MG63 (cell line): ENCODE measurements at places on chromosomes 11 and 22. TPM values are rescaled to one million over a fixed set of nuclear protein-coding genes. Genes with fewer than 3 reads are reported as not detected.

POTEH gene
- total RNA-seq: not detected in 2 replicates

MTMR3 gene
- 9.1 and 12.9 TPM in 2 replicates for total RNA-seq

RBMXL2 gene
- total RNA-seq: not detected in 2 replicates

TPH1 gene
- total RNA-seq: 0.15 TPM in 1 of 2 replicates, not detected in the other

SUSD2 gene
- 0.20 TPM in 1 of 2 replicates, not detected in the other for total RNA-seq

POU2AF2 gene
- total RNA-seq: not detected in 2 replicates

DNA sequence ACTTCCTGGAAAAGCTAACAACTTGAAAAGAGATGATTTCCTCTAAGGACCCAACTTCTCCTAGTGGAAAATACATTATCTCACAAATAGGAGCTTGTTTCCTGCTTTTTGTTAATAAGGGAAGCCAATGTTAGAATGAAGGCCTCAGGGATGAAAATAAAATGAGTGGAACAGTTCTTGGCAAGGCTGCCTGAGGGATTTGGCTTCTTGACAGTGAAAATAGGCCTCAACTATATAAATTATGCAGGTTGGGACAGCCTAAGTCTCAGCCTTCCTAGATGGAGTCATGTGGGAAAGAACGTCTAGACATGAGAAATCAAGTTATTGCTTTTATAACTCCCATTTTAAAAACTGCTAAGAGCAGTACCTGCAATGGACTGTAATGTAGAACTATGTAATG is 92.8 kb upstream of the FIBIN start:
- no peak for DNase-seq

- DNase-seq: no peak
Measured at GRCh38 chr22:25483931-25484330, 80.5 kb upstream of the GRK3 start.

DNA sequence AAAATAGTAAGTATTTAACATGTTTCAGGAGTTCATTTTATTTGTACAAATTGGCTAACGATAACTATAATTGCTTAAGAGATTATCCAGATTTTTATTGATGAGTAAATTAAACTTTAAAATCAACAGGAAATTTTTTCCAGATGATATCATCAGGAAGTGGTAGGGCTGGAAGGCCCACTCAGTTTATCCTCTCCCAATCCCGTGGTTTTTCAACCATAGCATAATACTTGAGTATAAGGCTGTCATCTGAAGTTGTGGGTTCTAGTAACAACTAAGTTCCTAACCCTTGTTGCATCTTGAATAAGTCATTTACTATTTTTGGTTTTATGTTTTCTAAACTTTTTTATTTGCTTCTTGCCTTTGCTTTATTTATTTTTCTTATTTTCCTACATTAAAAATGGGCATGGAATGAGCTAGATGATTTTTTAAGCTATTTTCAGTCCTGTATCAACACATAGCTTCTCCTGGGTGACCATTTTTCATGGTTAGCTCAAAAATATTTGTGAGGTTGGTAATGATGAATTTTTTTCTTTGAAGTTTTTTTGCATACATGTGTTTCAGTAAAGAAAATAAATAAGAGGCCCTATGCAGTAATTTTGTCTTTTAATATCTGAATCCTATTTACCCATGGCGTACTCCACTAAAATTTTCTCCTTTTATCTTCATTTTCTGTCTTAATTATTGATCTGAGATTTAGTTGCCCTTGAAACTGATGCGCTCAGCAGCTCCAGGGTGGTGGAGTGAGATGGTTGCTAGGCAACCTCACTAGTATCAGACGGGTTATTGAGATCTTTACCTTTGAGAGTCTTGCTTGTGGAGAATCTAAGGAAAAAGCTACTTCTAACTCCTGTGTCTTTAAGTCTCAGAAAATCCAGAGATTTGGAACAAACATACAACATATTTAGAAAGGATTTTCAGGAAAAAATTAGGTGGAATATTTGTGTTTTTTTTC is 452.0 kb upstream of the CCDC179 start:
- no peak for DNase-seq

- DNase-seq: no peak
Measured at GRCh38 chr22:31277741-31278140, 14.5 kb downstream of the PIK3IP1 start.

DNA sequence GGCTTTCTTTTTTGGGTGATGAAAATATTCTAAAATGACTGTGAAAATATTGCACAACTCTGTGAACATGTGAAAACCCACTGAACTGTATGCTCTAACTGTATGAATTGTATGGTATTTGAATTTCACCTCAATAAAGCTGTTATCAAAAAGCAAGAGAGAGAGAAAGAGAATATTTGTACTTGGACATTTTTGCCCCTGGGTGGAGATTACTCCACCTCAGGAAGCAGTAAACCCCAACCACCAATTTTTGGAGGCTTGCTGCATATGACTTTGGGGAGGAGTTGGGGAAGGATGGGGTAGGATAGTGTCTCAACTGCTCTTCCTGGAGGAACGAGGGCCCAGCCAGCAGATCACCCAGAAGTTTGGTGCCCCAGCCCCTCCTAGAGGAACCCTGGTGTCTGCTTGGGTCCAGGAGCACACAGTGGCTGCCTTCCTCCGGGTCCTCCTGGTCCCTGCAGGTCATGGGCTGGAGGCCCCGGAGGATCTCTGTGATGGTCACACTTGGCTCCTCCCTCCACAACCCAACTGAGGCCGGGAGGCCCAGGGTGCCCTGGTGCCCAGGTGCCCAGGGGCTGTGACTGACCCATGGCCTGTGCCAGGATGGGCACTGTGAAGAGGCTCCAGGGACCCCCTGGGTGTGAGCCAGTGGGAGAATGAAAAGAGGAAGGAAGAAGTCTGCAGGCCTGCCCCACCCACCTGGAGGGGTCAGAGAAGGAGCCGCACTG is 15.3 kb upstream of the PICK1 start:
- DNase-seq: no peak

DNA sequence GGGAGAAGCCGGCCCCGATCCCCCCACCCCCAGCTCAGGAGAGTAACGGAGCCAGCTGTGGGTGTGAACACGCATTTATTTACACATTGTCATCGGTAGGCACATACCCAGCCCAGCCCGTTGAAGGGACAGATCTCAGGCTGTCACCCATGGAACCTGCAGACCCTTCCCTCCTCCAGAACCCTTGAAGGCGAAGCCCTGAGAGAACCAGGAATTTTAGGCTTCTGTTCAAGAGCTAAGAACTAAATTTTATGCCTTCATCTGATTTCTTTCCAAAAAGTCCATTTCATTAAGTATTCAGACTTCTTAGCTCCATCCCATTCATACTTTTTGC is 379 bp upstream of the BRMS1 start:
- DNase-seq: no peak

- no peak for DNase-seq
Measured at GRCh38 chr11:121757480-121758125, 304.8 kb upstream of the SORL1-AS1 start.

GRCh38 chr11:69352715-69353319 is 58.9 kb downstream of the MYEOV start:
- peak; percentile 87 for DNase-seq

- DNase-seq: peak; percentile 8
Measured at GRCh38 chr11:35893796-35894475, 49.9 kb upstream of the LDLRAD3 start.

DNA sequence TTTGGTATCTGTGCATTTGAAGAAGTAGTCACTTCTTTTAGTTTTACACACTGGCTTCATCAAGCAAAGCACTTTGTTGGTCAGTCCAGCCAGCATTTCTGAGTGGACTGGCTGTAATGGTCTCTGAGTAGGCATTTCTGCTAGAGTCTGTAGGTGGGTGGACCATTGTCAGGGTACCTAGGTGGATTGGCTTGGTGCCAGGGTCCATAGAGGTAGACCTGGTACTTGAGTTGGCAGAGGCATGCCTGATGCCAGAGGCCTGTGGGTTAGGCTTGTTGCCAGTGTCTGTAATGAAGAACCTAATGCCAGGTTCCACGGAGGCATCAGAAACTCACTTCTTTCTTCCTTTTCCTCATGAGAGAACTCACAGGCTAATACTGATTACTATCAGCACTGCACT is 157.9 kb upstream of the C11orf87 start:
- DNase-seq: no peak

- DNase-seq: no peak
Measured at GRCh38 chr11:20362481-20362880, 1.0 kb upstream of the HTATIP2 start.

- DNase-seq: no peak
Measured at GRCh38 chr11:18490319-18490718, 34.7 kb downstream of the LDHAL6A start.

DNA sequence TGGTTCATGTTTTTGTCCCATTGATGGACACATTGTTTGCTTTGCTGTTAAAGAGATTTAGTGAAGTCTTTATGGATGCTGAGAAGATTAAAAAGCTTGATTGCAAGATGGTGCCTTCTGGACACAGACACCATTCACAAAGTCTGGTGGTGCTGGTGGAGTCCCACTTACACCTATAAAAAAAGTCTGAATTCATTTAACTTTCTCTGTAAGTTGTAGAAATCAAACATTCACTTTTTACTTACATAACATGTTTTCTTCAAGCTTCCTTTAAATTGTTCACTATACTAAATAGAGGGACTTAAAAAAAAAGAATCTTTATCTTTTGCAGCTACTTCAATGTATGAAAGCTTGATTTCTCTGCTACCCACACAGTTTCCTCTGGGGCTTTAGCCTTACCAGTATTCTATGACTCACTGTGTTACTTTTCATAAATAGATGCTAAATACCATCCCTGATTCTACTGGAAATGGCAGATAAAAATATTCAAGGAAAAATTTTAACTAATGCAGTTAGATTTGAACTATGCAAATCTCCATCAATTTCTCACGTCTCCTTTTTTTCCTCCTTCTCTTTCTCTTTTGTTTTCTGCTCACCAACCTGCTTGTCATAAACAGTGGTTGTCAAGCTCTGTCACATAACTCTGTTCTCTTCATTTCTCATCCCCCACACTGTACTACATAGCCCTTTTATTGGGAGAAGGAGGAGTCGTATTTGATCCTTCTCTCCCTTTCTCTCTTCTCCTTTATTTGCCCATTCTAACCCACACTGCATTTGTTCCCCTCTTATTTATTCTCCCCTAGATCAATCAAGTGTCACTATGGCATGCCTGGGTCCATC is 89.7 kb downstream of the FAM76B start:
- no peak for DNase-seq

- no peak for DNase-seq
Measured at GRCh38 chr11:118170882-118171268, 5.6 kb downstream of the SCN2B start.

DNA sequence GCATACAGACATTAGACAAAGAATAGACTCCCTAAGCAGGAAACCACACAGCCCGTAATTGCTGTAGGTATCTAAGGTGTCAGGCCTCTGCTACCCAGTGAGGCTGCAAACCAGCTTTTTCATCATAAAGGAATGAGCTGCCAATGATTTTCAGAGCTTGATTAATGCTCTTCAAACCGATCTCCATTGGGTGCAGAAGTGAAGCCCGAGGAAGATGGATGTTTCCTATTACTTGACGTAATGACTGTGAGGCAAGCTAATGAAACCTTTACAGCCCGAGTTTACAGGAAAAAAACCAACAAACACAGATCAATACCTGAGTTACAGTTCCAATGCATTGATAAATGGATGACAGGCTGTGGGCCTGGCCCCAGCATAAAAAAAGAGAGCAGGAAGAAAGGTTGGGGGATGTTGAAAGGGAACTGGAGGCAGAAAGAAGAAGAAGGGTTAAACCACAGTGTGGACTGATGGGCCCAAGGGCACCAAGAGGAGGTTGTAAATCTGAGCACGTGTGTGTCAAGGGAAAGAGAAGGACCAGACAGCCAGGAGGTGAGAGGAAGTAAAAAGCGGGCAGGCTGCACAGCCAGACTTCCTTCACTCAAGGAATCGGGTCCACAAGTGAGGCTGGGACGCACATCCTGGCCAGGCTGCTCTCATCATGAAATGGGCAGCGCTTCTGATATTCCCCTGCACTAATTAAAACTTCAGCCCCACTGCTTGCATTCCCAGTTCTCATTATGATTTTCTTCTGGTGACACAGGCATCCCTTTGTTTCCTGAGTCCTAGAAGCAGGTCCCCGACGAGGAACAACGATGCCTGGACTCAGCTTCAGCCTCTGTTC is 70.6 kb upstream of the NTM start:
- no peak for DNase-seq

- DNase-seq: no peak
Measured at GRCh38 chr11:60974726-60975125, 3.2 kb downstream of the CD6 start.

DNA sequence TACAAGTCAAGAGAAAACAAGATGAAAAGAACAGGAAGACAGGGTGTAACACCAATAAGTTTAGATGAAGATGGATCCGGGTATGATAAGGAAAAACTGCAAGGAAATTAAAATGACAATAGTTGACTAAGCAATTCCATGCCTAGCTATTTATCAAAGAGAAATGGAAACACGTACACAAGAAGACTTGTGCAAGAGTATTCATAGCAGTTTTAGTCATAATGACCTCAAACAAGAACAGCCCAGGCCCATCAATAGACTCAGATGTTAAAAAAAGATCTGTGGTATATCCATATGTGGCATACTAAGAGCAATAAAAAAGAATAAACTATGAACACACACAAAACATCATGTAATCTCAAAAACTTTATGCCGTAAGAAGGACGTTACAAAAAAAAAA is 33.2 kb downstream of the SLC5A12 start:
- no peak for DNase-seq

- no peak for DNase-seq
Measured at GRCh38 chr11:128731041-128731663, 37.3 kb downstream of the FLI1 start.
